ENCODE measurements at places on chromosomes 1 and 21.

GRCh38 chr1:192575499-192576189 lies at the start of gene RGS1:
Gene RGS1 (plus strand): TSS chr1:192575773. CDS start chr1:192575793, 20 bp downstream.
- no peak for DNase-seq

DNA sequence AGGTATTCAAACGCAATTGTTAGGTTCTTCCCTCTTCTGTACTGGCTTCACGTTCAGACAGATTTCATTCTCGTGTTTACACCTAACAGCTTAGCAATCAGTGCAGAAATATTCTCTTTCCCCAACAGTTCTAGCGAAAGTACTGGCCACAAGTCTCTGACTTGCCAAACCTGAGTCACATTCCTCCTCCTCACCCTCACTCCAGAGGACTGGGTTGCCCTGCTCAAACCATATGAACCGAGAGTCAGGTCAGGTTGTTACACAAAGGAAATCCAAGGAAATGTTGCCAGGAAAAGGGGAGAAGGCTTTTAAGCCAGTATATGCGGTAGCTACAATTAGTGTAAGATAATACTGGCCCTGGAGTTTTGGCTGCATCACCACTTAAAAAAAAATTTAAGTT lies 282.5 kb downstream of the RGS7 start:
- DNase-seq: peak; percentile 16

DNA sequence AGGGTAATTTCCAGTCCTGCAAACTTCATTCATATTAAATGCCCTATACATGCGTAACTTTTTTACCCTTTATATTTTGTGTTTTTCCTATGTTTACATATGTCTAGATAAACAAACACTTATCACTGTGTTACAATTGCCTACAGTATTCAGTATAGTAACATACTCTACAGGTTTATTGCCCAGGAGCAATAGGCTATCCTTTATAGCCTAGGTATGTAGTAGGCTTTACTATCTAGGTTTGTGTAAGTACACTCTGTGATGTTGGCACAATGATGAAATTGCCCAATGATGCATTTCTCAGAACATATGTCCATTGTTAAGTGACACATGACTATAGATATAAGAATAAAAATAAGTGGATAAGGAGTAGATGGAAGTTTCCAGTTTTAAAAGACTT lies 345.5 kb upstream of the C1orf87 start:
- no peak for DNase-seq

- peak; percentile 25 for DNase-seq
These were observed 2.3 kb downstream of the LYPLA2 start for GRCh38 chr1:23793018-23793781.

DNA sequence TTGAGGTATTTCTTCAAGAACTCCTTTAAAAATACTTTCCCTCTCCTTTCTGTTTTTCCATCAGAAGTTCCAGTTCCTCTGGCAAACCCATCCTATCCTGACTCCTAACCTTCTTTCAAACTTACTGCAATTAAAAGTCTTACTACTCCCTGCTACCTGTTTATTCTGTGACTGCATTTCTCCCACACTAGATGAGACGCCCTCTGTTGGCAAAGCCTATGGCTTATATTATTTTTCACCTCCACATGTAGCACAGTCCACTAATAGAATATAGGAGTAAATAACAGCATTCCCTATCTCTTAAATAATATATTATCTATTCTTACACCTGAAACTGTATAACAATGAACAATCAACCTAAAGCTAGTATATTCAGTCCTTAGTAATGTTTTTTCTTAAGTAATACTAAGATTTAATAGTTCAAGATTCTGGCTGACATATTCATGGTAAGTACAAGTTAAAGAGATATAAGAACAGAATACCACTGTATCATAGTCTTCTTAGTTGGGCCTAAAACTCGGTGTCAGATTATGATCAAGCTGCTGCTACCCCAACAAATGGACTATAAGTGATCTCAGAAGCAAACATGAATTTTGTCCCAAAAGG lies 54.8 kb downstream of the RAB3GAP2 start:
- DNase-seq: peak; percentile 6

- peak; percentile 89 for DNase-seq
These were observed 3.6 kb upstream of the KIAA2013 start for GRCh38 chr1:11929849-11930248.

DNA sequence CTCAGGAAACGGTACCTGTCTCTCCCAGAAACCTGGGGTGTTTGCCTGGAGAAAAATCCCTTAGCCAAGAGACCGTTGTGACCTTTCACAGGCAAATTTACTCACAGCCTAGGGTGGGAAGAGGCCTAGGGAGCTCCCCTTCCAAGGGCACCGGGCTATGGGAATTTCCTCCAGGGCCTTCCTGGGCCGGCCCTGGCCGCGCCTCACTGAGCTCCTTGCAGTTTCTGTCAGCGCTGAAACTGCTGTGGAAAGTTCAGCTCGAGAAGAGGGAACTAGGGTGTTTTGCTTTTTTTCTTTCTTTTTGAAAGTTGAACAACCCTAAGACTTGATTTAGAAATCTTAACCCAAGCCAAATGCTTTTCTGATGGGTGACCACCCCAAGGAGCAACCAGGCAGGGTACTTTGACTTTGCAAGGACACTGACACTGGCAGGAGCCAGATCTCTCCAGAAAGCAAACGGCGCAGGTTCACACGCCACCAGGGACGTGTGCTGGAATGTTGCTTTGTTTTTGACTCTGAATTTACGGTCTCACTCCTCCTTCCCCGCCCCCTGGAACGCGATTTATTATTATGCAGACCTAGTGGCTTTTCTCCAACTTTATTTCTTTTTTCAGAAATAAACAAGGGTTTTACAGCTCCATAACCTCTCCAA lies 229.6 kb upstream of the JUN start:
- peak; percentile 72 for DNase-seq

DNA sequence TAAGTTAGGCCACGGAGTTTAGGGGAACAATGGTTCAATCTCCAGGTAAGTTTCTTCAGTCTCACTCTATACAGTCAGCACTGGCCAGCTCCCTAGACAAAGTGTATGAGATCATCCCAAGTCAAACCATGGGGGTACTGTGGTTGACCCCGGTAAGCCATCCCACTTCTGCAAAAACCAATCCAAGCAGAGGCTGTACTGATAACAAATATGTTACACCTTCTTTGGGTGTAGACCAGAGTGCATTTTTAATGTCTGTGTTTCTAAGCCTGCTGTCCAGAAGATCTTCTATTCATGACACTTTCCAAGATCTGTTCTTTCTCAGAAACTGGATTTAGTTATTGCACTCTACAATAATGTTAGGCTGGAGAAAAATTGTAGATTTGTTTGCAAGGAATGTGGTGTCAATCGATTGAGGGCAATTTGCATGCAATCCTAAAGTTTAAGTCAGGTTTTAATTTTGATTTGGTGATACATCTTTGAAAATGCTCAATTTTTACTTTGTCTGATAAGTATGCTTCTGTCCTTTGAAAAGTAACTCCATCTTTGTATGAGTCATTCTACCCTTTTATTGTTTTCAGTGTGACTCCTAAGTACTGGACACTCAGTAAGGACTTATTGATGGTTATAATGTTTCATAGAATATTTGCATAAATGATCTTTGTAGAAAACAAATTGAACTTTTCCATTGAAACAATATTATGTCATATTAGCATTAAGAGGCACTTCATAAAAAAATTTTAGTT lies 152.4 kb downstream of the HLX start:
- peak; percentile 6 for DNase-seq

- no peak for DNase-seq
These were observed 115.6 kb upstream of the GUCA2B start for GRCh38 chr1:42037586-42037985.

DNA sequence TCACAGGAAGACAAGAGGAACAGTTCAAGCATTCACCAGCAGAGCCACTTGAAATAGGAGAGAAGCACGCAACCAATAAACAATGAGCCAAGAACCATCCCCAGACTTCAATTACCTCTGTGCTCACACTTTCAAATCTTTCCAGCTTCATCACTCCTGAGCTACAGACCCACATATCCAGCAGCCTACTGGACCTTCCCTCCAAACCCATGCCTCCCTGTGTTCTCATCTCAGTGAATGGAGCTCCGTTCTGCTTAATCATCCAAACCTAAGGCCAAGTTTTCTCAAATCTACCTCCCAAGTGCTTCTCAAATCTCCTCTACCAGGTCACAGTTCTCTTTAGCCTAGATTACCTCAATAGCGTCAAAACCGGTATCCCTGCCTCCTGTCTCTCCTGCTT lies 3.7 kb downstream of the PEF1 start:
- DNase-seq: no peak

DNA sequence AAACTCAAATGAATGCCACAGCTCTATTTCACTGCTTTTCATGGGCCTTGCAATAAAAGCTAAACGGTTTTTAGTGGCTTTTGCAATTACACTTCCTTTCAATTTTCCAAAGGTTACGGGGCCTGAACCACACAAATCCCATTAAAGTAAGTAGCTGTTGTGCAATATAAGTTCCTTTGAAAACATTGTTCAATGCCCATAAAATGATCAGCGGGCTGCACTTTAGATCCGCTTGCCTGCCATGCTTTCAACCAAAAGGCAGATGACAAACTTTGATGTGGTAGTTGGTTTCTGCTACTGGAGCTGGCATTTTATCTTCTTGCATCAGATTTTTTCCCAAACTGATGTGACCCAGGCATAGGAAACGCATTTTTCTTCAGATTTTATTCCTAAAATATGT lies 50.2 kb downstream of the PRRX1 start:
- no peak for DNase-seq

- no peak for DNase-seq
These were observed 3.6 kb upstream of the TNFRSF1B start for GRCh38 chr1:12163210-12163609.

DNA sequence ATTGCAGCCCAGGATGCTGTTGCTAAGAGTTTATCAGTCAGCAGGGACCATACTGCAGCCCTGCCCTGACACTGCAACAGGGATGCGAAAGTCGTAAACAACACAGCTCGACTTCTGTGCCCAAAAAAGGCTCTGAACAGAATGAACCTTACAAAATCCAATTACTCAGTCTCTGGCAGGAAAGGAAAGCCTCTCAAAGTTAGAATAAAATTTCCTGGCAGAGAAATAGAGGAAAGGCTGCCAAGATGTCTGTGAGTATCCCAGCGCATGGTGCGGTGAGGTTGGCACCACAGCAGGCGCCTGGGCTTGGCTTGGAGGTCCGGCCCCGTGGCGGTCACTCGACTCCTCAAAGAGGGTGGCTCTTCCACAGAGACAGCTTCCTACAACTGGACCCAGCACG lies 185.8 kb downstream of the PCP4 start:
- no peak for DNase-seq

DNA sequence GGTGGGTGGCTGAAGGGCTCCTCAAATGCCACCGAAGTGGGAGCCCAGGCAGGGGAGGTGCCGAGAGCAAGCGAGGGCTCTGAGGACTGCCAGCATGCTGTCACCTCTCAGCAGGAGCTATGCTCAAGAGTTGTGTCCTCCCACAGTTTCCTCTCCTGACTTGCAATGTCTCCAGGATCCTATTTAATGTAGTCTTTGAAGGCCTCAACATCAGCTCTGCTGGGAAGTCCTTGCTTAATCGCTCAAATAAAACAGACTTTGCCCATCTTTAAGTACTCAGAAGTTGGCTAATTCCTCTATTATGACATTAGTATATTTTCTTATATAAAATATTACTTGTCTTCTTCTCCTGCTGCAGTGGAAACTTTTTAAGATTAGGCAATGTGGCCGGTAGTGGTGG lies 154.2 kb upstream of the NRIP1 start:
- DNase-seq: no peak

DNA sequence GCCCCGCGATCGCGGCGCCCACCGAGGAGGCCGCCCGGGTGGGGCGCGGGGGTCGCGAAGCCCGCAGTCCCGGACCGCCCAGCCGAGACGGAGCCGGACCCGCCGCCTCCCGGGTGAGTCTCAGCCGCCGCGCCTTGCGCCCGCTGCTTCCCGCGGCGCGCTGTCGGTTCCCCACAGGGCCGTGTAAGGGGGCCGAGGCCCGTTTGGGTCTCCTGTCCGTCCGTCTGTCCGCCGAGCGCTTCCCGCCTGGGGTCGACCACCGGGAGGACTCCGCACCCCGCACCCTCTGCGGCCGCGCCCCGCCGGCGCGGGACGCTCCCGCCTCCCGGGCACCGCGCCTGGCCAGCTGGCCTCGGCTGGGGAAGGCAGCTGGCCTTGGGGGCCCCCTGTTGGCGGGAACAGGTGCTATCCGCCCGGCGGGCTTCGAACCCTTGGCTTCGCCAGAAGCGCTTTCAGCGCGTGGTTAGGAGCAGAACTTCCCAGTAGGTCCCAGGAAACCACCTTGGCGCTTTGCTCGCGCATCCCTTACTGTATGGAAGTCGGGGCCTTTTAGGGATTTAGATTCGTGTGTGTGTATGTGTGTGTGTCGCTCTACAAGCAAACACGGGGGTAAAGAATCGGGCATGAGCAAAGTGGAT lies 414 bp downstream of the TMEM51 start:
- peak; percentile 71 for DNase-seq

DNA sequence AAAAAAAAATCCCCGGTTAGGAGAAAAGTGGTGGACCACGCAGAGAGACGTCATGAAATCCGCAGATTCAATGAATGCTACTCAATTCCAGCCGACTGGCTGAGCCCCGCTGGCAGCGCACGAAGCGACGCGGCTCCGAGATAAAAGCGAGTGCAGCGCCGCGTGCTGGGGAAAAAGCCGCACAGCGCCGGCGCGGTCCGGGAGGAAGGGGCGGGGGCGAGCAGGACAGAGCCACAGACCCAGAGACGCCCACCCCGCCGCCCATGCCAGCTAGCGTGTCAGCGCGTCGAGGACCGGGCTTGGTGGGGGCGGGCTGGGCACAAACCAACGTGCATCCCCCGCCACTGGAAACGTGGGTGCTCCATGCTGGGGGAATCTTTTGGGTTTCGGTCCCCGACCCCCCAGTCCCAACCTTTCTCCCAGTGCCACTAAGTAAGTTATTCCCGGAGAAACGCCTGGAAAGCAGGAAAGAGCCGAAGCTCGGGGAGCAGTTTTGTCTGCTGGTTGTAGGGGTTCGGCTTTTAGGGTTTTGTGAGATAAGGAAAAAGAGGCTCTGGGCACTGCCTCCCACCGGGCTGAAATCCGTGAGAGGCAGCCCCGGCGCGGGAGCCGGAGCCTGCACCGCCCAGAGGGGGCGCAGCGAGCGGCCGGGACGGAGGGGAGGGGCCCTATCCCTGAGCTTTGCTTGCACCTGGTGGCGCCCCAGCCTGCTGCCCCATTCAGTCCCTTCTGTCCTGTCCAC lies at the start of gene KCNJ6:
Gene KCNJ6, minus strand, starts transcription at position 148 of the 742 bp plus-strand sequence. CDS start 75,775 bp downstream, outside the sequence.
- peak; percentile 64 for DNase-seq

Measured in EL (cell line).